Stimulated activated CD4-positive, alpha-beta T cell treated with anti-CD3 and anti-CD28 coated beads, Interleukin-4, amount 100 ng/mL, for 1 hour (primary cell): ENCODE measurements at places on chromosomes 5 and 9.

GRCh38 chr9:87722393-87723088 lies 3.4 kb upstream of the CTSL start:
- DNase-seq, result no peak

- no peak for DNase-seq
These were observed 469.4 kb downstream of the RASEF start for GRCh38 chr9:82593501-82593900.

- no peak for DNase-seq
These were observed 47.2 kb downstream of the ARHGEF28 start for GRCh38 chr5:73673161-73673591.

GRCh38 chr9:88161144-88161543 lies 22.9 kb upstream of the SPATA31C2 start:
- DNase-seq, result no peak

GRCh38 chr5:164002628-164003027 lies 497.2 kb downstream of the MAT2B start:
- DNase-seq, result no peak

- no peak for DNase-seq
These were observed 20.3 kb downstream of the C5orf63 start for GRCh38 chr5:127053049-127053448.

DNA sequence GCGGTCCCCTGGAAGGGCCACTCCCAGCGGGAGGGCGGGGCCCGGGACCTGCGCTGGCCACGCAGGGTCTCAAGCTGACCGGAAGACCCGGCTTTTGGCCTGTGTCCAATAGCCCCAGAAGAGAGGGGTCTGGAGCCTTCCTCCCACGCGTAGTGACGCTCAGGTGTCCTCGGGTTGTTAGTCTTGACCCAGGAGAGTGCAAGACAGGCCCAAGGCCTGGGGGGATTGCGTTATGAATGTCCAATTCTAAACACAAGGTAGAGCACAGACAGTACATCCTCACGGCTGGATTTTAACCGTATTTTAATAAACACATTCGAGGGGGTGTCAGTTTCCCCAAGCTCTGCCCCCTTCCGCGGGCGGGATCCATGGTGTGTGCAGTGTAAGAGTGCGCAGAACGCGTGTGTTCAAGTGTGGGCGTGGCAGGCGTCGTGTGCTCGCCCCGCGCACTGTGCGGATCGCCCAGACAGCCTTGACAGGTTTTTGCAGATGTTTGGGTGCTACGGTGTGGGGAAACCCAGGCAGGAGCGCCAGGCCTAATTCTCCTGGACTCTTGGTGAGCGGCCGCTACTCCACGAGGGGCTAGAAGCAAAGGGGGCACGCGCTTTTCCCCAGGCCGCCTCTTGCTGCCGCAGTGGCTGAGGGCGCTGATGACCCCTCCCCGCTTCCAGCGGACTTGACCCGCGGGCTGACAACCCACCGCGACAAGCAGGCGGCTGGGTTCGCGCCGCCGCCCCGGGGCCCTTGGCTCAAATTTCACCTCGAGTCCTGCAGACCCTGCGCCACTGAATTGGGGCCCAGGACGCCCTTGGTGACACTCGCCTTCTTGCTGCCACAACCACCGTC lies 6.1 kb upstream of the DMRT3 start:
- no peak for DNase-seq

DNA sequence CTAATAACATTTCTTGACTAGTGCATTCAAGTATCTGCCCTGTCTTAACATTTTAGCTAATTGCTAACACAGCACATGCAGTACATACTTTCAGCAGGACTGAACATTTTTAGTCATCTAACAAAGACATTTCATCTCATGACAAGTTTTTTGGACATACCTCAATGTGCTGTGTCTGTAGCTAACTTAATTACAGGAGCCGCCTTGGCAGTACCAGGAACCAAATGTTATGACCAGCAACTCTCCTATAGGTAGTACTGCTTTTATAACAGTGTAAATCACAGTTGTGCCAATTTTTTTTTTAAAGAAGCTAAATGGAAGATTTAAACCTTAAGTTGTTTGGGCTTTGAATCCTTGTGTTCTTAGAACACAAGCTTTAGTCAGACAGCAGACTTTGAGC lies 99.4 kb upstream of the SAP30L start:
- no peak for DNase-seq

DNA sequence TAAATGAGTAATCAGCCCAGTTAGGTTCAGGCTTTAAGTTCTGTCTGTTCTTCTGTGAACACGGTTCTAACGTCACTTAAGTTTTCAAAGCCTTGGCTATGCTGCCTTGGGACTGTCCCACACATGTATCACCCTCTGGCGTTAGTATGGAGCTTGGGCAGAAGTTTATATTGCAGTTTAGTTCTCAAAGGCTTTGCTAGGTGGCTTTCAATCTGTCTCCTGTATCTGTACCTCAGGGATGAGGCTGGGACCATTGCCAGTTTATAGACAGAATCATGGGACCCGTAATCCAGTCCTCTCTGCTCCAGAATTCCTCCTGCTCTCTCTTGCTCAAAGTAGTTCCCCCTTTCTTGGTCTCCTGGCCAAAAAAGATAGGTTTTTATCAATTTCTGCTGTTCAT lies 12.1 kb downstream of the C9orf40 start:
- DNase-seq, result no peak

DNA sequence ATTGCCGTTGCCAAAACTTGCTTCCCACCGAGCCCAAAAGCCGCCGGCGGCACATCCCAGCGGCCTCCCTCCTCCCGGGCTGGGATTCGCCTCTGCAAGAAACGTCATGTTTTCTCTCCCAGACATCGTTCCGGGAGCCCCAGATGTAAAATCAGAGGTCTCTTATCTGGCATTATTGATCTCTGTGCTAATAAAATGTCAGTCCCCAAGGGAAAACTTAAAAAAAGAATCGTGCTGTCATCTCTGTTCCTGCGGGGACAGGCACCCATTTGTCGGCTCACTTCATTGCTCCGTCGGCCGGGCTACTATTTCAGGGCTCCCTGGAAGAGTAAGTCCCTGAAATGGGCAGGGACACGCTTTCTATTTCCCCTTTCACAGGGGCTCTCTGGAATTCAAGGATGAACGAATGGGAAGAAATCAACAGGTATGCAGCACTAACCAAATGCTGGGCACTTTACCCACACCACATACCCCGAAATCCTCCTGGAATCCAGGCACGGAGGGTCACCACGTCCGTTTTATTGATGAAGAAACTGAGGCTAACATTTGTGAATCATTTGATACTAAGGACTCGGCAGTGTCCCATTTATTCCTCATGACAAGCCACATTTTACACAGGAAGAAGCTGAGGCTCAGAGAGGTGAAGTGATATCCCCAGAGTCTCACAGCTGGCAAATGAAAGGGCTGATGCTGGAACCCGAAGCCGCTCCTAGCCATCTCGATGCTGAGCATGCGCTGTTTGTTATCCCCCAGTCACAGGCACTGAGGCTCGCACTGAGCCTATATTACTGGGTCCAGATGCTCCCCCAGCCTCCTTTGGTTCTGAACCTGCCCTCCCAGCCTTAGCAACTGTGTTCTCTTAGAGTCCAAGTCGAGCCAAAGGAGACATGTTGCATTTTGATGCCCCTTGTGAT lies 35.7 kb upstream of the MSX2 start:
- DNase-seq, result no peak
